Stimulated activated CD4-positive, alpha-beta T cell treated with anti-CD3 and anti-CD28 coated beads, TNF-alpha, amount 100 ng/mL, for 1 hour (primary cell): ENCODE measurements at places on chromosomes 12 and 14.

- no peak for DNase-seq
Observed at GRCh38 chr12:75577812-75578211, 66.4 kb upstream of the KRR1 start.

DNA sequence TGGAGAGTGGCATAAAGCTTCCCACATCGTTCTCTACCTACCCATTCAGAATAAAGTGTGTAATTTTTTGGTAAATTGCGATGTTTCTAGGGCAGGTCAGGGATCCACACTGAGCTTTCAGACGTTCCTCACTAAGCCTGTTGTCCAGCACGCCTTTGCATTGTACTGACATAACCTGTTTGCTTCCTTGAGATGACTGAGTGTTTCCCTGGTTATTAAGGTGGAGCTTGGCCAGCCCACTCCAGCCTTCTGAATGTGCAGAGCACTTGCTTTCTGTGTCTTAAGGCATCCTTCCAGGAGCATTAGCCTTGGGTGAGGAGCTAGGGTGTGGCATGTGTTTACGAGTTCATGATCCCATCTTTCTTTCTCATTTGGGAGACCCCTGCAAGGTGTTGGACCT, 96.4 kb downstream of the TMEM260 start:
- DNase-seq = no peak

DNA sequence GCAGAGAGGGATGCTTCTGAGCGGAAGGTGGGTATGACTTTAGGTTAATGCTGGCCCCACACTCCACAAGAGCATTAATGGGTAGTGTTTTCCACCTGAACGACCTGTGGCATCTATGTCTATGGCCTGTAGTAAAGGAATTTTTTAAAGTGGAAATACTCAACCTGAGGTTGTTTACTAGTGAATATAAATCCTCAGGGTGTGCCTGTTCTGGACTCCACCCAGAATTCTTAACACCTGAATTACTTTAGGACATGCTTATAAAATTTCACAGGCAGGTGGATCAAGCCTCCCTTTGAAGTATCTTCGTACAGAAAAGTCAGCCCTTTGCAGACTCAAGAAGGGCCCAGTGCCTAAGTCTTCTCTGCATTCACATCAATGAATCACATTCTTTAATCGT, 196.1 kb downstream of the ESR2 start:
- no peak for DNase-seq

- no peak for DNase-seq
Observed at GRCh38 chr12:123149501-123150274, 1.2 kb downstream of the PITPNM2 start.

GRCh38 chr14:24368212-24368561, 203 bp downstream of the NFATC4 start:
- no peak for DNase-seq

- DNase-seq = peak; percentile 10
Observed at GRCh38 chr14:52695481-52696091, at the start of gene ERO1A. ERO1A (minus strand) TSS chr14:52695558; CDS start chr14:52695481, 77 bp downstream.

DNA sequence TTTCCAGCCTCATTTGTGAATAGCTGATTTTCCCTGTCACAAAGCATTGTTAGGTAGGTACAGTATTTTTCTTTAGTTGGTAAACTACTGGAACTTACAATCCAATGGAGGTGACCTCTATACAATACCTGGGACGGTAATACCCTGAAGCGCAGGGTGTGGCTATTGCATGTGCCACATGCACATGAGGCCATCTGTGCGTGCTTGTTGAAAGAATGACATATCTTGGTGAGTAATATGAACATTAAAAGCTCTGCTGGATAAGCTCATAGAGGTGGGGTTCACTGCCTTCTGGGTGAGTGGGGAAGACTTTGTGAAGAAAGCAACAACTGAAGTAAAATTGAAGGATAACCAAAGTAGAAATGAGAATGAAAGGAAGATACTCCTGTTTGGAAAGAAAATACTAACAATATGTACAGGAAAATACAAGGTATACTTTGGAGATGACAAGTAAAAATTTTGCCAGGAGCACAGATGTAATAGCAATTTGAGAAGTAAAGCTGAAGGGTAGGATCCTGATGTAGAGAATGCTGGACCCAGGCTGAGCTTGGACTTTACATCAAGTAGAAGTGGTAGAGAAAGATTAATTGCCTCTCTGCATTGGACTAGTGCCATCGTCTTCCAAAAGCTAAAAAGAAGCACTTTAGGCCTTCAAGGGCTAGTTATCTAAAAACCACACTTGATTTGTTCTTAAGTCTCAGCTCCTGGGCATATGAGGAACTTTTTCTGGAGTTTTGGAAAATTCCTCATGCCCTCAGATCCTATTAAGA, 97.1 kb downstream of the SLC38A6 start:
- DNase-seq = no peak

- no peak for DNase-seq
Observed at GRCh38 chr12:24561411-24561871, 387.5 kb downstream of the BCAT1 start.

- no peak for DNase-seq
Observed at GRCh38 chr14:100389497-100390104, 66.5 kb downstream of the SLC25A47 start.

DNA sequence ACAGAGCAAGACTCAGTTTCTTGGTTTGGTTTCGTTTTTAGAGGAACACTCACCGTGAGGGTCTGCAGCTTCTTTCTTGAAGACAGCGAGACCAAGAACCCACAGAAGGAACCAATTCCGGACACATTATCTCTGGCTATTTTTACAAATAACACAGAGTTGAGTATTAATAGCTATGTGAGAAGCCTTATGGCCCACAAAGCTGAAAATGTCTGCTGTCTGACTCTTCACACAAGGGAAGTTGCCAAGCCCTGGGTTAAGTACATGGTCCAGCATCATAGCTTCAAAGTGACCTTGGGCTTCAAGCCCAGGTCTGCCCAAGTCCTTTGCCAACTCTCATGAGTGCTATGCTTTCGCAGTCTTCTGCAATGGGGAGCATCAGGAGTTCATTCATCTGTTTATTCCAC, 2.6 kb upstream of the LGMN start:
- no peak for DNase-seq

DNA sequence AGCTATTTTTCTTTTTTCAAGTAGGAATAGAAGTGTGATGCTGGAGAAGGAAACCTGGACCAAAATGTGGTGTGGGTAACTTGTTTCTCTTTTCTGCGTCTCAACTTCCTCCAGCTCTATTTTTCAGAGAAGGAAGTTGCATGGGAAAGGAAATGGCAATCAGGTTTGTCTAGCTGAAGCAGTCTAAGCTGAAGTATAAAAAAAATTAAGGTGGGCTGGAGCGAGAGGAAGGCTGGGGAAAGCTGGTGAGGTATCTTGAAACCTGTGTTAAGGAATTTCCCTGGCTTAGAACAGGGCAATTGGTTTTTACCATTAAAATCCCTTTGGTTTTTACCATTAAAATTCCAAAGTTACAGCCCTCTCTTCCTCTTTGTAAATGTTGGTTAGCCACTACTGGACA, 34.2 kb upstream of the NINJ2 start:
- DNase-seq = no peak

DNA sequence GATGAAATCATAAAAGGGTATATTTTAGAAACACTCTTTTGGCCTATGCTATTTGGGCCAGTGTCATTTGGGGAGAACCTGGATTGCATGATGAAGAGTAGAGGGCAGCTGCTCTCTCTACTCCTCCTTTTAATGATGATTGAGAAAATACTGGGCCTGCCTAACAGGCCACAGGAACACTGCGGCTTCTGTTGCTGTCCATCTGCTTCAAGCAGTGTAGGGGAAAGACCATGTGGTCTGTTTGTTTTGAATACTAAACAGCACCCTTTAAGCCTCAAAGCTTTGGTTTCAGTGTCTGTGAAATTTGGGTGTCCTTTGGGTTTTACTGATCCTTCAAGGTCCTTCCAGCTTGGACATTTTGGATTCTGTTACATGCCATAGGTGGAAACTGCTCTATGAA, 78.0 kb downstream of the TTC6 start:
- no peak for DNase-seq

DNA sequence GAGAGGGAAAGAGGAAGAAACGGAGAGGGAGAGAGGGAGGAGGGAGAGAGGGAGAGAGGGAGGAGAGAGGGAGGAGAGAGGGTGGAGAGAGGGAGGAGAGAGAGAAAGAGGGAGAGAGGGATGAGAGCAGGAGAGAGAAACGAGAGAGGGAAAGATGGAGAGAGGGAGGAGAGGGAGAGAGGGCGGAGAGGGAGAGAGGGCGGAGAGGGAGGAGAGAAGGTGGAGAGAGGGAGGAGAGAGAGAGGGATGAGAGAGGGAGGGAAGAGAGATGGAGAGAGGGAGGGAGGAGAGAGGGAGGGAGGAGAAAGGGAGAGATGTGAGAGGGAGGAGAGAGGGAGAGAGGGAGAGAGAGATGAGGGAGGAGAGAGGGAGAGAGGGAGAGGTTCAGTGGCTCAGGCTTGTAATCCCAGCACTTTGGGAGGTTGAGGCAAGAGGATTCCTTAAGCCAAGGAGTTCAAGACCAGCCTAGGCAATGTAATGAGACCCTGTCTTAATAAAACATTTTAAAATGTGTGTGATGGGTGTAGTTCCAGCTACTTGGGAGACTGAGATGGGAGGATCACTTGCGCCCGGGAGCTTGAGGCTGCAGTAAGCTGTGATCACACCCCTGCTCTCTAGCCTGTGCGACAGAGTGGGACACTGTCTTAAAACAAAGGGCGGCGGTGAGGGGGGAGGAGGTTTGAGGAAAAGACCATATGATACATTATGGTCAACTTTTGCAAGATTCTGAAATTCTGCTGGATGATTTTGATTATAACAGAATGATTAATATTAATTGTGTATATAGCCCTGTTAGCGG, 21.3 kb upstream of the SNRPF start:
- no peak for DNase-seq

DNA sequence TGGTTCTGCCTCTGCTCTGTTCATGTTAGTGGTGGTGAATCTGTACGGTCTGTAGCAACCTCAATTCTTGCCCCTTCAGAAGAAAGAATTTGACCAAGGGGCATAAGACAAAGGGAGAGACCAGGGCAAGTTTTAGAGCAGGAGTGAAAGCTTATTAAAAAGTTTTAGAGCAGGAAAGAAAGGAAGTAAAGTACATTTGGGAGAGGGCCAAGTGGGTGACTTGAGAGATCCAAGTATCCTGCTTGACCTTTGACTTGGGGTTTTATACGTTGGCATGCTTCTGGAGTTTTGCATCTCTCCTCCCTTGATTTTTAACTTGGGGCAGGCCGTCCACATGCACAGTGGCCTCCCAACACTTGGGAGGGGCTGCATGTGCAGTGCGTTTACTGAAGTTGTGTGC, 225.0 kb downstream of the CRADD start:
- no peak for DNase-seq

- no peak for DNase-seq
Observed at GRCh38 chr12:75754141-75754540, 242.7 kb upstream of the KRR1 start.

- no peak for DNase-seq
Observed at GRCh38 chr12:52014567-52015530, 8.1 kb downstream of the TAMALIN start.

- DNase-seq = no peak
Observed at GRCh38 chr12:51441583-51441982, 17.0 kb downstream of the SLC4A8 start.

- DNase-seq = no peak
Observed at GRCh38 chr12:46875095-46875494, 49.3 kb upstream of the SLC38A4 start.

DNA sequence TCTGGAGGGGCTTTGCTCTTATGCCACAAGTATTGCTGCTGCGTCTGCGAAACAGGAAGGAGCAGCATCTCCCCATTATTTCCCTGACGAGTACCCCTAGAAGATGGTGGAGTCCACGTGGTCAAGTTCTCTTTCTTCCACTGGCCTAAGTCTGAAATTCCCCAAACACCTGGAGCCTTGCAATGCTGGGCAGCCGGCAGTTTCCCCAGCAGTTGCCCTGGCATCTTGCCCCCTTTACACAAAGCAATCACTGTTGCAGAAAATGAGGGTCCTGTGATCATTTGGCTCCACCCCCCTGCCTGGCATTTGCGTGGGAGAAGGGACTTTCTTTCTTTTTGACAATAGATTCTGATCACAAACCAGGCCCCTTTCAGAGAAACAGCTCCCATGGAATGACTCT, 56.9 kb downstream of the FOS start:
- DNase-seq = no peak

DNA sequence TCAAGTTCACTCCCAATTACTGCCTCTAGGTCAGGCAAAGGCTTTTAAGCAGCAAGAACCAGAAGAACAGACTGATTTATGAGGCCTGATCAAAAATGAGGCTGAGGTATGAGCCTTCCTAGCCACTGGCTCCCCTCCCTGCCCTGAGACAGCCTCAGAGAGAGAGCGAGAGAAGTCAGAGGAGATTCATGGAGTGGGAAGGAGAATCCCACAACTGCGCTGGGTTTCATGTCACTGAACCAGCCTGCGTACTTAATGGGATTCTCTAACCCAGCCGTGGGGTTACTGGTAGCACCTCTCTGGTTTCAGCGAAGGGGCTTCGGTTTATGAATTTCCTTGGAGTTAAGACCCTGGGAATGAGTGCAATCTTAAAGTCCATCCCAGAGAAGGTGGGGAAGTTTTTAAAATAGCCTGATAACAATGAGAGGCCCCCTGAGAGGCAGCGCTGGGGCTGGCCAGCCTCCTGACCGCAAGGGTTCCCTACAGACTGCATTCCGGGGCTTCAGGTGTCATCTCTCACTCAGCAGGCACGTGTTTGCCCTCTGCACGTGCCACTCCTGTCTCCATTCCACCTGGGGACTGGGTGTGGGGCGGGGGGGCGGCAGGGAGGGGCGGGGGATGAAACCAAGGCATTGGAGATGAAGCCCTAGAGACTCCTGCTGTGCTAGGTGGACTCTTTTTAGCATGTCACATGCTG, 6.1 kb upstream of the GPRC5A start:
- DNase-seq = no peak

GRCh38 chr12:91781114-91781513, 364.5 kb downstream of the BTG1 start:
- DNase-seq = no peak

GRCh38 chr12:26833743-26834490, 923 bp upstream of the ITPR2 start:
- no peak for DNase-seq

DNA sequence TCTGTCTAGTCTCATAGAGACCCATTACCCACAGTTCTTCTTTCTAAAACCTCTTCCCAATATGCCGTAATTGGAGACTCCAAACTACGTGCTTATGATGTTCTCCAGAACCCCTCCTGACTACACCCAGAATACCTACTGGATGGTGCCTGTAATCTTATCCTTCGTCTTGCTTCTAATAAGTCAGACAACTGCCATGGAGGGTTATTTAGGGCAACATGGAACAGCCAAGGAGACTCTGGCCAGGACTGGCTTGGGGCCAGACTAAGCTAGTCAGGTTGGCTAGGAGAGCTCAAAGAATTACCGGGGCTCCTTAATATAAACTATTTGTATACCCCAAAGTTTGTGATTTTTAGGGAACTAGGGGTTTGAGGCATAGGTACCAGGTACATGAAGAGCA, 6.8 kb downstream of the PFKM start:
- no peak for DNase-seq

DNA sequence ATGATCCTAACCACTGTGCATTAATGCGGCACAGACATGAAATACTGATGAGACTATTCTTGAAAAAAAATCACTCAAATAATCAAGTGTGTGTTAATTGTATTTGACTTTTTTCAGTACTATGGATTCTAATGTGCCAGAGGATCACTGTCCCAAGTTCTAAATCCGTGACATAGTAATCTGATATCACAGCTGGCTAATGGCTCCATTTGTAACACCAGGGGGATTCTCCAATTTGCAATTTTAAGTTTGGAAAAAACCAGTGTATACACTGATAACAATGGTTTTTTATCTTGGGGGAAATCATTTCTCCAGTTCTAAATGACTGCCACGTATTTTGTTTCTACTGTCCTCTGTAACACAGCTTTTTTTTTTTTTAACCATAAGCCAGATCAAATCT, 33.0 kb downstream of the MPHOSPH9 start:
- DNase-seq = no peak

GRCh38 chr12:42735861-42736361, 146.4 kb upstream of the PRICKLE1 start:
- no peak for DNase-seq
